ENCODE measurements at places on chromosomes 6 and 20.

- no peak for DNase-seq
Measured at GRCh38 chr20:37280403-37280802, 9.1 kb upstream of the MANBAL start.

- DNase-seq, result no peak
Measured at GRCh38 chr6:27678469-27678868, 205.6 kb upstream of the ZNF184 start.

GRCh38 chr6:161815965-161816364 lies 542.1 kb upstream of the AGPAT4 start:
- DNase-seq, result no peak

GRCh38 chr6:17881085-17881858 lies 106.2 kb downstream of the KIF13A start:
- no peak for DNase-seq

DNA sequence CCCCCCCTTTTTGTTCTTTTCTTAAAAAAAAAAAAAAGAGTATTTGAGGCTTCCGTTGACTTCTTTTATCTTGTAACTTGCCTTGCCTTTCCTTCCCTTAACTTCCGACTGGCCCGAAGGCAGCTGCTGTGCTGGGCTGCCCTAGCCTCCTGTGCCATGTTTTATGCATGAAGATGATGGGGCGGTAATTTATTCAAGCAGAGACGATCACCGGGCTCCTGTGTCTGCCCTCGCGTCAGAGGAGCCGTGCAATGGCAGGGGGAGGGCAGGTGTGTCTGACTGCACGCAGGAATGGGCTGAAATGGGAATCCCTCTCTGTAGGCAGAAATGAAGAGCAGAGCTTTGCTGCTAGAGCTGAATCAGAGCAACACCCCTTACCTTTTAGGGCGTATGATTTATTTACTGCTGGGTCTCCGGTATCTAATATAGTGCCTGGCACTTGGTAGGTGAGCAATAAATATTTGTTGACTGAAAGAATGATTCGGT lies 106.3 kb upstream of the RIPOR2 start:
- no peak for DNase-seq

- DNase-seq, result no peak
Measured at GRCh38 chr20:13245250-13245723, 24.2 kb downstream of the ISM1 start.

- DNase-seq, result no peak
Measured at GRCh38 chr6:168619560-168620314, 178.8 kb downstream of the SMOC2 start.

DNA sequence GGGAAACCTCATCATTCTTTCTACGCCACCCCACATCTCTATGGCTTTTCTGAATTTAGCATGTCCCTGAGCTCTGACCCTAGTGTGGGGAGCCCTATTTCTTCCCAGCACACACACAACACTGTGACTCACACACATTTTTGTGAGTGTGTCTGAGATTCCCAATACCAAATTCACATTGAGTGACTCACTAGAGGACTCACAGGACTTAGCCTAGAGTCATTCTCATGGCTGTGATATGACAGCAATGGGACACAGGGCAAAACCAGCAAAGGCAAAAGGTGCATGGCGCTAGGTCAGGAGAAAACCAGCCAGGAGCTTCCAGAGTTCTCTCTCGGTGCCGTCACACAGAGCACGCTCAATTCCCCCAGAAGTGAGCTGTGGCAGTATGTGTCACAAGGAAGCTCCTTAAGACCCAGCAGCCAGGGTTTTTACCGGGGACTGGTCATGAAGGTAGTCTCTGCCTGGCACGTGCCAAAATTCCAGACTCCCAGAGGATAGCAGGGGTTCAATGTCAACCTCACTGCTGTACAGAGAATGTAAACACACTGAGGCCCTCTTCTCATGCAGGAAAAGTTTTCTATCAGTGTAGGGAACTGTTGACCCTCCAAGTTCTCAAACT lies 6.2 kb downstream of the CSTL1 start:
- peak; percentile 83 for DNase-seq

DNA sequence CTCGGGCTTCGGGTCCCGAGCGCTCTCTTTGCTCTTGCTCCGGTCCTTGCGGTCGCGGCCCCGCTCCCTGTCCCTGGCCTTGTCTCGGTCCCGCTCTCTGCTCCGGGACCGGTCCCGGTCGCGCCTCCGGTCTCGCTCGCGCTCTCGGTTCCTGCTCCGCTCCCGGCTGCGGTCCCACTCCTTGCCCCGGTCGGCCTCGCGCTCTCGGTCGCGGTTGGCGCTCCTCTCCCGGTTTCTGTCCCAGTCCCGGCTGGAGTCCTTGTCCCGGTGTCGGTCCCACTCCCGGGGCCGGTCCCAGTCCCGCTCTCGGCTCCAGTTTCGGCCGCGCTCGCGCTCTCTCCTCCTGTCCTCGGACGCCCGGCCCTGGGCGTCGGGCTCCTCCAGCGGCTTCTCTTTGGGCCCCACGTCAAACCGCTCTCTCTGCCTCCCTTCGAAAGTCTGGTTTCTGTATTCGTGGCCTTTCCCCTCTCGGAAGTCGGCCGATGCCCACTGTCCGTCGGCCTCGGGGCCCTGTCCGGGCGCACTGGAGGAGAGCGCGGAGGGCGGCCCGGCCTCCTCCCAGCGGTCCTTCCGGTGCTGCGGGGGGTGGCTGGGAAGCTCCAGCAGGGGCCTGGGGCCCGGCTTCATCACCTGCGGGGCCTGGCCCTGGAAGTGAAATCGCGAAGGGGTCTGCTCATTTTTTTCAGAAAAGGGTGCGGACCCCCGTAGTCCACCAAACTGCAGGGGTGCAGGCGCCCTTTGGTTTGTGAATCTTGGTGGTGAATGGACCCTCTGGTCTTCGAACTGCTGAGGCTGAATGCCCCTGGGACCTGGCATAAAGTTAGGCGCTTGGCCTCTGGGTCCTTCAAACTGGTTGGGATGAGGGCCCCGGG lies 17.9 kb upstream of the TCFL5 start:
- DNase-seq, result no peak

- DNase-seq, result no peak
Measured at GRCh38 chr6:24233813-24234442, 107.9 kb downstream of the NRSN1 start.

DNA sequence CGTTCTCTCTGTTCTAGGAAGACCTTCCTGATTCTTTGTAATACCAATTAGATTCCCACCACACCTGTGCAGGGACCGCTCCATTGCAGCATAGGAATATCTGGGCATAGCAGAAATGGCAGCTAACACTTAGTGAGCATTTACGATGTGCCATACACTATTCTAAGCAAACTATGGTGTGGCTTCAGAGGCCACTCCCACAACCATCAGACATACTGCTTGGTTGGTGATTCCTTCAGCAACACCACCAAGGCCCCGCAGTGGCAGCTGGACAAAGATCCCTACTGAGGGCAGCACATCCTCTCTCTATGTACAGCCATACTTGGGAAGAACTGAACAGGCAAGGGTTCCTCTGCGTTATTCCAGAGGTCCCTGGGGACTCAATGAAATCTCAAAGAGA lies 6.2 kb downstream of the KCNK5 start:
- DNase-seq, result no peak

- DNase-seq, result no peak
Measured at GRCh38 chr6:10692965-10693538, 1.4 kb downstream of the C6orf52 start.

- DNase-seq, result no peak
Measured at GRCh38 chr20:36686944-36687343, 40.9 kb upstream of the SLA2 start.

DNA sequence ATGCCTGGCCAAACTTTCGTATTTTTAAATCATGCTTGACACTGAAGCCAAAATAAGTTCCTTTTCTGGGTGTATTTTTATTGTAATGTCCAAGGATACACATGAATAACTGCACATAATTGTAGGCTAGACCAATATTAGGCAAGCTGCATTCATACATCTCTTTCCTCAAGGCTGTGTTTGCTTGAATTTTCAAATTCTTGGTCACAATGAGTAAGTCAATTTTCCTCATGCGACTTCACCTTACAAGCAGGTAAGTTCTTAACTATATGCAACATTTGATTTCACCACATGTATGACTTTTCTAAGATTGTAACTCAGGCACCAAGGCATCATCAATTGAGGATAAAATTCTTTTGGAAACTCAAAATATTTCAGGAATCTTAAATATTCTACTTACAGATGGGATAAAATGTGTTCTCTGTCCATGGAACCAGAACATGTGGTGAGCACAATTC lies 112.4 kb upstream of the ZNF217 start:
- DNase-seq, result no peak

- DNase-seq, result no peak
Measured at GRCh38 chr6:8066108-8066507, 1.9 kb upstream of the BLOC1S5 start.

GRCh38 chr20:46276531-46276930 lies 31.8 kb downstream of the CDH22 start:
- DNase-seq, result no peak

DNA sequence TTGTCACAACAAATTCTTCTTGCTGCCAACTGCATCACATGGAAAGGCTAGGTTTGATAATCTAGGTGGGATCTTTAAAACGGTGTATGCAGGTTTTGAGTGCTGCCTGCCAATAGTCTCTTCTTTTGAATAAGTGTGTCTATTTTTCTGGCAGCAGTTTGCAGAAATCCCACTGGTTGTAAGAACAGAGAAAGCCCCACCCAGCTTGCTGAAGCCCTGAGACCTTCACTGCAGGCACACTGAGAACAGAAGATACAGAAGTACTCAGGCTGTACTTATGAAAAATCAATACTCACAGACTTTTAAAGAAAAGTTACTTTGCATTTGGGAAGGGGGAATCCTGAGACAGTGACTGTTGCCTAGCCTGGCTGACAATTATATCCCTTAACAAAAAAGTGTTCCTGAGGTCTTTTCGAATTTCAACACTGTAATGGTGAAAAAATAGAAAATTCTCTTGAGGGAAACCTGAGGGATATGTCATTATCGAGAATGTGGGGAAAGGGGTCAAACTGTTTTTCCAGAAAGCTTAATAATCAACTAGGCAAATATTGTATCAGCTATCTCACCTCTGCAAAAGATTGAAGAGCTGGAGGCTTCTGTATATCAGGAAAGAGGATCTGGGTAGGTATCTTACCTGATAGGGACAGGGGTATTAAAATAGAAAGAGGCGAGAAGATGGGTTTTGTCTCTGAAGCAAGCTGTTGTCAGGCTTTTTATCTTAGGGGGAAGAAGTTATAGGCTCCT lies 199.9 kb downstream of the LRFN2 start:
- no peak for DNase-seq

DNA sequence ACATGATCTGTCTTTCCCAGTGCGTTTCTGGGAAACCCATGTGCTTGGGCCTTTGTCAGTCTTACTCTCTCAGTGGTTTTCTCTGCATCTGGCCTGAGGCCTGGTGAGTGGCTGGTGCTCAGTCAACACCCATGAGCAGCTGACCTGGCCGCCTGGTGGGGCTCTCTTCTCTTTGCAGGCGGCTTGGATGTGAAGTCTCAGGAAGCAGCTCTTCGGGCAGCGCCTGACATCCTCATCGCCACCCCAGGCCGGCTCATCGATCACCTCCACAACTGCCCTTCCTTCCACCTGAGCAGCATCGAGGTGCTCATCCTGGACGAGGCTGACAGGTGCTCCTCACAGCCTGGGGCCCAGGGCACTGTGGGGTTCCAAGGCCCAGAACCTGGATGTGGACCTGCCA lies 10.8 kb downstream of the DDX27 start:
- no peak for DNase-seq

- DNase-seq, result no peak
Measured at GRCh38 chr6:87904011-87904410, 143.6 kb upstream of the SPACA1 start.

DNA sequence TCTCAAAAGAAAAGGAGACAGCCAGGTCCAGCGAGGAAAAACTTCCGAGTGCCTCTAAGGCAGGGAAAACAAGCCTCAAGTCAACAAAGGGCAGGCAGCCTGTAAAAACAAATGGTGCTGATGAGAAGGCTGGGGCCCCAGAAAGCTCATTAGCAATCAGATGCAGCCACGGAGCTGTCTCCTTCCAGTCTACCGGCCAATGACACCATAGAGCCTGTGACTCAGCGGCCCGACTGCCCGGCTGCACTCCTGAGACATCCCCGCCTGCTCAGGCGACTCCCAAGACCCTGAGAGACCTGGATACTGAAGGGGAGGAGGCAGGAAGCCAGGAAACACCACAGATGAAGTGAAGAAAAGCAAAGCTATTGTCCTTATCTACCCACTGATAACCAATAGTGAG lies 120.1 kb upstream of the HDDC2 start:
- DNase-seq, result peak; percentile 67

GRCh38 chr6:162343936-162344645 lies 383.5 kb downstream of the PRKN start:
- peak; percentile 30 for DNase-seq

- peak; percentile 46 for DNase-seq
Measured at GRCh38 chr6:31558631-31559500, 11.5 kb downstream of the NFKBIL1 start.

- DNase-seq, result peak; percentile 67
Measured at GRCh38 chr6:56729719-56730118, 87.0 kb upstream of the DST start.

GRCh38 chr6:156194981-156195380 lies 582.2 kb upstream of the ARID1B start:
- DNase-seq, result no peak

GRCh38 chr6:5855787-5856470 lies 150.8 kb downstream of the NRN1 start:
- no peak for DNase-seq

DNA sequence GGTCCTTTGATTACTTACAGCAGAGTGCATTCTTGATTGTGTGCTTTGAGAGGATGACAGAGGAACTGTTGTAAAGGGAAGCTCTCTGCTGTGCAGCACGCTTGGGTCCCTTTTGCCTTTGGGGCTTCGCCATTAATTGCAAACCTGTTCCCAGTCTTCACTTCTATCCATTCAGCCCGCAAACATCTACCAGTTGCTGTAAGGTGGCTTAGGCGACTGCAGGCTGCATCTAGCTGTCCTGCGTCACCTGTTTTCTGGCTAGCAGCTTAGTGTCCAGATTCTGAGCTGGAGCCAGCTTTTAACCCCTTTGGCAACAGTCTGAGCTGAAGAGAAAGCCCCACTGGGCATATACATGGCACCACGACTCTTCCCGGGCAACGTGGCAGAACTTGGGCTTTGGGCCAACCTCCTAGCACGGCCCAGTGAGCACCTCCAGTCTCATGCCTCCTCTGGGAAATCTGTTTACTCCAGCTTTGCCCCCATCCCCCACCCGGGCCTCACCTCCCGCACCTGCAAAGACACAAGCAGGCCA lies 2.5 kb upstream of the FASTKD5 start:
- DNase-seq, result no peak

DNA sequence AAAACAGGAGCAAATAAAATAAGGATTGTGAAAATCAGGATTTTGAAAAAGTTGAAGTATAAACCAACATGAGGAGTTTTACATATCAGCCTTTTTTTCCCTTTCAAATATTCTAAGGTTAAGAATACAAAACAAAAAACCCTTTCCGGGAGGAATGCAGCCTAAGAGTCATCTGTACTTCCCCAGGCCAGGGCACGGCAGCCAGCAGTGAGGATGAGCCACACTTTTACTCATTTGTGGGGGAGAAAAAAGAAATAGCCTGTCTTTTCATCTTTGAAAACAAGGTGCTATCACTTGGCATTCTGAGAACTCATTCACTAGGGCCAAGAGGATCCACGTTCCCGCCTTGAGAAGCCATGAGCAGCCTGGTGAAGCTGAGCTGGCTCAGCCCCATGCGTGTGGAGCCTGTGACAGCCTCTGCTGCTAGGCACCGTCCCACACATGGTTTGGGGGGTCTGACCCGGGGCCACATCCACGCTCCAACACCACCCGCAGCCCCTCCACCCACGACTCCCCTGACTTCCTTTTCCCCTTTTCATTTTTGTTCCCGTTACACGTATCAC lies 11.2 kb downstream of the SLC22A1 start:
- no peak for DNase-seq

- DNase-seq, result no peak
Measured at GRCh38 chr20:48017509-48017908, 232.2 kb upstream of the SULF2 start.

- DNase-seq, result no peak
Measured at GRCh38 chr6:137465378-137466009, 28.7 kb downstream of the OLIG3 start.

Measured in HT1080 (cell line).